ENCODE measurements at places on chromosomes 7 and 10.

DNA sequence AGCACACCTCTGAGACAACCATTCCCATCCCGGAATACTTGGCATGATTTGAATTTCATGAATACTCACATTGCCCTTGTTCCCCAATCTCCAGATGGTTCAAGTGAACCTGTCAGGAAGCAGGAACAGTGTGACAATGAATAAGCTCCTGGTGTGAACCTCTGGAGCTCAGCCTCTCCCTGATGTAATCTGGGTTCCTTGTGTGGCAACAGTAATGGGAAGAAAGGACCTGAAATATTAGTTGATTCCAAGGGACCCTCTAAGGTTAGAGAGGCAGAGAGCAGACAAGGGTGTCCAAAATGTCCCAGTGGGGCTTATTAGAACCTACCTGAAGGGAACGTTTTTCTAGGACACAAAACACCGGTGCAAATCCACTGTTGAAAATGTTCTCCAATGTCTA lies 8.5 kb downstream of the OR2A7 start:
- DNase-seq = no peak

- peak; percentile 4 for DNase-seq
Observed at GRCh38 chr7:6705959-6706665, 635 bp downstream of the ZNF12 start.

DNA sequence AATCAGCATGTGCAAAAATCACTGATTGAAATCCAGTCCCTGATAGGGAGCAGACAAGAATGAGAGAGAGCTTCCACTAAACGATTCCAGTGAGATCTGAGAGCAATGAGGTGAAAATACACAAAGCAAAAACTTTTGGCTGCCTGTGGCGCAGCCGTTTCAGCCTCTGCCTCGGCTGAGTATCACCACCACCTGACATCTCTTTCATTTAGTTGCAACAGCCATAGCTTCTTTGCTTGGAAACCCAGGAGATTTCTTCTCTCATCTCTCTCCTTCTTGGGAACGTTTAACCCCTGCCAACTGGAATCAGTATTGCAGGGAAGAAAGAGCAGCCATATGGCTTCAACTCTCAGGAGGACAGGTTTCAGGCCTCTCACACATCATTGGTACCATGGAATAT lies 237.3 kb upstream of the AGK start:
- DNase-seq = no peak

DNA sequence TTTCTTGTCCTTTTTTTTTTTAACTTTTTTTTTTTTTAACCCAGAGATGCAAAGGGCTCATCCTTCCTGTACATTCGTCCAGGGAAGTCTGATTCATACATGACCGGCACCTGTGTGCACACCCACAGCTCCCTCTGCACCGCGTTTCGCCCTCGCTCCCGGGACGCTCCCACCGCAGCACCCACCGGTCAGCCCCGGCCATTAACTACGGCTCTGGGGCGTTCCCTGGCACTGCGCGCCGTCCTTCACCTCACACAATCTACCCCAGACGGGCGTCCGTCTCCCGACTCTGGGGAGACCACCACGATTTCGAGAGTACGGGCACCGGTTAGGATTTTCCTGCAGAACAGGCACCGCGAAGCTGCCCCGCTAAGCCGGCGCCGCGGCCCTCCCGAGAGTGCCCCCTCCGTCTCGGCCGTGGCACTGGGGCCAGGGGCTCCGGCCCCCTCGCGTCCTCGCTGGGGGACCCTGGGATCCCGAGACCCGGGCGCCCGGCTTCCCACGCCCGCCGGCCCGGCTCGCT lies 452 bp downstream of the ATE1 start:
- DNase-seq = no peak

DNA sequence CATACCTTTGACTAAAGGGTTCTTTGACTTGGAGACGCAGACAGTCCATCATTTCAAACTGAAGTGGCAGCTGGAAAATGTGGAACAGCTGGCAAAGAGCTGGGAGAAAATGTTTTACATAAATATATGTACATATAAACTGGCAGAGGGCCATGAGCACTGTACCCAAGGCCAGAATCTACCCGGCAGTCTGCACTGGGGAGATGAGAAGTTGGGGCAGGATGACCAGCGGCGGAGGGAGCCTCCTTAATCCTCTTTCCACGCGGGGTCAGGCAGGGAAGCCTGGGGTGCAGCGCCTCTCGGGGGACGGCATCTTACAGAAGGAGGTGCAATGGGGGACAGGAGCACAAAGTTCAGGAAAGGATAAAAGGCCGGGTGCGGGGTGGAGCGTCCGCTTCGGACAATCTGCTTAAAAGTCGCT lies 1.3 kb downstream of the GLI3 start:
- no peak for DNase-seq

DNA sequence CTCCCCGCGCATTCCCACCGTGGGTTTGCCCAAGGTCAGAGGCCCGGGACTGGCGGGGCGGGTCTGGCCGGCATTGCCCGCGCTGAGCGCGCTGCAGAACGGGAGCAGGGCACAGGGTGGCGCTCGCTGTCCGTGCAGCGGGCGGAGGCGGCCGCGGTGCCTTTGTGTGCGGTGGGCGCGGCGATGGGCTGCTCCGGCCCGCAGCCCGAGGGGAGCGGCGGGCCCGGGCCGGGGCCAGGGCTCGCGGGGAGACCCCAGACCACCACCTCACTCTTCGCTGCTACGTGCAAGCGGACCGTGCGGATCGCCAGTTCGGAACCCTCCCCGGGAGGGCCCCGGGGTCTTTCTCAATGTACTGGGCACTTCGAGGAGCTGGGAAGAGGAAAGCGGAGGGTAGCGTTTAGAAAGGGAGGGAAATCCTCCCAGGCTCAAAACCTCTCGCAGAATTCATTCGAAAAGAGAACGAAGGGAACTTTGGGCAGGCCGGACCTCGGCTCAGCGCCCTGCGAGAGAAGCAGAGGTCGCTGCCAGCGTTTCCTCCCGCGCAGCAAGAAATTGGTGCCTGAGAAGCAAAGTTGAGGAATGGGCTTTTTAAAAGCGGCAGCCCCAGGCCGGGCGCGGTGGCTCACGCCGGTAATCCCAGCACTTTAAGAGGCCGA lies 8.5 kb downstream of the SP8 start:
- no peak for DNase-seq

Measured in stimulated activated CD8-positive, alpha-beta memory T cell treated with anti-CD3 and anti-CD28 coated beads, Interleukin-12 subunit alpha, Interleukin-12 subunit beta, amount 100 ng/mL, for 1 hour (primary cell).